ENCODE measurements at places on chromosomes 7 and 10.

GRCh38 chr7:43658718-43659548, 70.4 kb downstream of the COA1 start:
- peak; percentile 47 for DNase-seq

GRCh38 chr10:75450075-75450445, 18.6 kb downstream of the LRMDA start:
- DNase-seq: no peak

GRCh38 chr7:133820584-133820983, 306.6 kb upstream of the LRGUK start:
- DNase-seq: no peak

DNA sequence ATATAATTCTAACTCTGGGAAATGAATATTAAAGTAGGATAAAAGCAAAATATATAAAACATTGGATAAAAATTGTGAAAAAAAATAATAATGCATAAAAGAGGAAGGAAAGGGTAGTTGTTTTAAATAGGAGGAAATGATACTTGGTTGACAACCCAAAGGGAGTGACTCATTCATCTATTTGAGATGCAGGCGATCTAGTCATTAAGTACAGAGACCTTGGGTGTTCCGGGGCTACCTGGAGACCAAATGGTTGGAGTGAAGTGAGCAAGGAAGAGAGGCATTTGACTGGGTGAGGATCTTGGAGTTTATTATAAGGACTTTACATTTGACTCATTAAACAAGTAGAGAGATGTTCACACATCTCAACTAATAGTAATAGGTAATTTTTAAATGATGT, 111.0 kb downstream of the LRRTM3 start:
- no peak for DNase-seq

DNA sequence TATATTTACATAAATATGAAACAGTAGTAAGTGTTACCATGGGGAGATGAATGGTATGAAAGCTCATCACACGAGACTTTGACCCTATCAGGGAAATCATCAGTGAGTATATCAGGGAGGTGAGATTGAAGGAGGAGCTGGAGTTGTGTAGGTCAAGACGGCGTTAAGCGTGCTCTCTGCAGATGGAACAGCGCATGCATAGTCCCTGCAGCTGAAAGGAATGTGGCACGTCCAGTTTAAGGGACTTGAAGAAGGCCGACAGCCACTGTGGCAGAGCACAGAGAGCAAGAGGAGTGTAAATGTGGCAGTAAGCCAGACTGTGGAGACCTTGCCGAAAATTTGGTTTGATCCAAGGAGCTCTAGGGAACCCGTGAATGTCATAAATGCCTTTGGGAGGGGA, 38.9 kb downstream of the POU6F2 start:
- DNase-seq: no peak

GRCh38 chr10:2488446-2489005, 578.8 kb upstream of the PFKP start:
- no peak for DNase-seq

DNA sequence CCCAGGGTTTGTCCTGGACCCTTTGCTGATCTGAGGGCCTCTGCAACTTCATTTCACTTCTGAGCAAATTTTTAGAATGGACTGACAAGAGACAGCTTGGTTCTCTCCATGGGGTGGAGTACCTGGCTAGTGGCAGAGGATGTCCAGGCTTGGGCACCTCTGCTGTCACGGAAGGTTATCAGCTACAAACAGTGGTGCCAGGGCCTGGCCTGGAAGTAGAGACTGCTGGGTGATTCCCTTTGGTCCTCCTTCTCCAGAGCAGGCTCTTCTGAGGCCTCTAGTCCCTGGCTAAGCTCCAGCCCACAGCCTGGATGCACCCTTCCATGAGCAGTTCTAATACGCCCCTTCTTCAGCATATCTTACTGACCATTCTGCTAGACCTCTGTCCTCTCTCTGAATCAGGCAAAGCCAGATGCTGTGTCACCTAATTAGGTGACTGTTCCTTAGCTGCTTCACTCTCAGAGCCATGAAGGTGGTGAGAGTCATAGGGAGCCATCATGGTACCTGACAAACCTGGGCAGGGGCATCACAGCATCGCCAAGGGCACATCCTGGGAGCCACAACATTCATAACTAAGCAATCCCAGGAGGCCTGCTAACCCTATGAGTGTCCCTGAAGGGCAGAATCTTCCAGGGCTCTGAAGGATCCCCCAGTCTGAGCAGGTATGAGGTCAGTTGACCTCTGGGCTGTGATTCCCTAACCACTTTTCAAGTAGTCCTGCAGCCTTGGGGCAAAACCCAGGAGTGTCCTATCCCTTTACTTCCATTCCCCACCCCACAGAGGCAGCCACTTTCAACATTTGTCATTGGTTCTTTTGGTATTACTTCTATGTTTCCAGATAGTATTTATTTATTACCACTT, 4.0 kb downstream of the ARHGAP22 start:
- DNase-seq: no peak

GRCh38 chr10:106401161-106401560, 763.3 kb downstream of the SORCS1 start:
- DNase-seq: no peak

DNA sequence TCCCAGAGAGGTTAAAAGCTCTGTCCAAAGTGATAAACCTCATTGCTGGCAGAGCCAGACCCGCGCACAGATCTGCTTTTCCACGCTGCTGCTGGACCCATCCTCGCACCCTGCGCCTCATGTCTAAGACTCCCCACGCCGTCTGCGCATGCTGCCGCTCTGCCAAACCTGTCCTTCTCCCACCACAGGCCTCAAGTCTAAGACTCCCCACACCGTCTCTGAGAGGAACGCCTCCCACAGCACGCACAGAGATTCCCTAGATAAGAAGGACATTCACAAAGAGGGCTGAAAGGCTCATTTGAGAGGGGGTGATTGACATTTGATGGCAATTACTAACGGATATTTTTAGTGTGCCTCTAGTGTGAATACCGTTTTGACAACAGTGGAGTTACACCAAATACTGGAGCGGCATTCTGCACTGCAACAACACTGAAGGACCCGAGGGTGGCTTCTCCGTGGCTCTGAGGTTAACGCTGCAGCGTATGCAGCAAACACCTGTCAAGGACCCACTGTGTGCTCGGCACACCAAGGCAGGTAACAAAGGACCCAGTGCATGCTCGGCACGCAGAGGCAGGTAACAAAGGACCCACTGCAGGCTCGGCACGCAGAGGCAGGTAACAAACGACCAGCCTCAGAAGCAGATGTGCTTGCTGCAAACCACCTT, 231.4 kb downstream of the DNAJB6 start:
- no peak for DNase-seq

DNA sequence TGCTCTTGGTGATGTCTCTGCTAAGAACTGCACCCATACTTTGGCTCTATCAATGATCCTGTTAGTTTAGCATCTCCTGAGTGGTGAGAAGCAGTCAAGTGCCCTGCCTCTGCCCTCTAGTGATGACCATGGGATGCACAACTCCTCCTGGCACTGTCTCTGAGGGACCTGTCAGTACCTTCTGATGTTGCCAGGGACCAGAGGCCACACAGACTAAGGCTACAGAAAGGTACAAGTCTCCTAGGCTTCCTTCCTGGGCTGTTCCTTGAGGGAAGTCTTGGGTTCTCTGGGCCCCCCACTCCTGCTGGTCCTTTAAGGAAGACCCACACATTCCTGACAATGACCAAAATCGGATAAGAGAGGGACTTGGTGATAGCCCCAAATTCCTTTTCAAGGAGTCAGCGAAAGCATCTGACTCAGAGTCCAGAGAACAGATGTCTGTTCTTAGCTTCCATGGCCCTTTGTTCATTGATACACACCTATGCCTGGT, 15.3 kb downstream of the NKX2-3 start:
- no peak for DNase-seq

GRCh38 chr10:103853428-103854264, 1.7 kb downstream of the SH3PXD2A start:
- no peak for DNase-seq

GRCh38 chr7:90710466-90710850, 114.3 kb downstream of the CDK14 start:
- no peak for DNase-seq

DNA sequence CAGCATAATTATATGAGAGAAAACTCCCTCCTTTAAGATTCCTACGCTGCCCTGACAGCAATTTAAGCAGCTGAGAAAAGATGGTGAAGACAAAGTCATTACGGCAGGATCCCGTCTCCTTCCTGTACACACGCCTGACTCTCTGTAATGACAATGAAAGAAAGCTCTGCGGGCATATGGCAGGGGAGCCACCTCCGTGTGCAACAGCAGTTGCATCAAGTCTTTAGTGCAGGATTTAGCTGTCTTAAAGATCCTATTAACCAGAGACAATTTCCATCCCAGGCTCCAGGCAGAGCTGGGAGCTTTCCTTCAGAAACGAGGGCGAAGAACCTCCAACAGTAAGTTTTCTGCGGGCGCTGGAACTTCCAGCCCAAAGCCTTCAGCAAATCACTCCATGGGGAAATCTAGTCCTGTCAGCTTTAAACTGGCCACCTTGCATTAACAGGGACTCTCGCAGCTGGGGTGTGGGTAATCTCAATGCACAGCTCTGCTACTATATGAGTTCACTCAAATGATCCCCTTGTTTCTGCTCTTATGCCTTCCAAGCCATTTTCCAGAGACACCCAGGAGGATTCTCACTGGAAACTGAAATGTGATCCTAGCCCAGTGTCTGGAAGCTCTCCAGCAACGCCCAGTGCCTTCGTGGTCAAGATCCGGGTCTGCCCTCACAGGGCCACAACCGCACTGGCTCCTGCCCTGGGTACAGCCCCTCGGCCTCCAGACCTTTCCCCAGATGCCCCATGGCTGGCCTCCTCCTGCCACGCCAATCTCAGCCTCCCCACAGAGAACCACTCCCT, 74.9 kb downstream of the CTBP2 start:
- no peak for DNase-seq

Measured in stimulated activated CD4-positive, alpha-beta T cell treated with anti-CD3 and anti-CD28 coated beads, Interleukin-15, amount 100 ng/mL, for 48 hours (primary cell).